ENCODE measurements at places on chromosomes 5 and 9.

- no peak for DNase-seq
Measured at GRCh38 chr5:148697180-148697808, 43.0 kb upstream of the HTR4 start.

GRCh38 chr9:127991757-127992274 lies 11.0 kb upstream of the EEIG1 start:
- DNase-seq, result no peak

DNA sequence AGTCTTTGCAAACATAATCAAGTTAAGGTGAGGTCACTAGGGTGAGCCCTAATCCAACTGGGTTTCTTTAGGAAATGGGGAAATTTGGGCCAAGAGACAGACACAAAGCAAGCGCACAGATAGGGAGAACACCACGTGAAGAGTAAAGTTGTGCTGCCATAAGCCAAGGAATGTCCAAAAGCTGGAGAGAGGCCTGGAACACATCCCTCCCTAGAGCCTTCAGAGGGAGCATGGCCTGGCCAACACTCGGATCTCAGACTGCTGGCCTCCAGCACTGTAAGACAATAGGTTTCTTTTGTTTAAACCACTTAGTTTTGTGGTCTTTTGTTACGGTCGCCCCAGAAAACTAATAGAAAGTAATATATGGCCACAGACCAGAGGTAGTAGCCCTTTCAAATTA lies 8.1 kb upstream of the ROR2 start:
- DNase-seq, result no peak

DNA sequence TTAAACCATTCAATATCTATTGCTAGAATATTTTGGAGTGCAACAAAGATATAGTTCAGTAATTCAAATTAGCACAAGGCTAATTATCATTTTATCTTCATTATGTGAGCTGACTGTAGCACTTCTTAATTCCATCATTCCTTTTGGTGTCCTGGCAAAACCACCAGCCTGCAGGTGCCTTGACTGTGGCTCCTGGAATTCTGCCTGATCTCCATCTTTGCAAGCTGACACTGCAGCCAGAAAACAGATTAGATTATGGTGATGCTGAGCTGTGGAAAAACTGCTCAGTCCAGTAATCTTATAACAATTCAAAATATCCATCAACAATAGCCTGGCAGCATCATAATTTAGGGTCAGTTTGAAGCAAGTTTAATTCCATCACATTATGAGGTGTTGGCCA lies 919.5 kb downstream of the DTWD2 start:
- DNase-seq, result no peak

DNA sequence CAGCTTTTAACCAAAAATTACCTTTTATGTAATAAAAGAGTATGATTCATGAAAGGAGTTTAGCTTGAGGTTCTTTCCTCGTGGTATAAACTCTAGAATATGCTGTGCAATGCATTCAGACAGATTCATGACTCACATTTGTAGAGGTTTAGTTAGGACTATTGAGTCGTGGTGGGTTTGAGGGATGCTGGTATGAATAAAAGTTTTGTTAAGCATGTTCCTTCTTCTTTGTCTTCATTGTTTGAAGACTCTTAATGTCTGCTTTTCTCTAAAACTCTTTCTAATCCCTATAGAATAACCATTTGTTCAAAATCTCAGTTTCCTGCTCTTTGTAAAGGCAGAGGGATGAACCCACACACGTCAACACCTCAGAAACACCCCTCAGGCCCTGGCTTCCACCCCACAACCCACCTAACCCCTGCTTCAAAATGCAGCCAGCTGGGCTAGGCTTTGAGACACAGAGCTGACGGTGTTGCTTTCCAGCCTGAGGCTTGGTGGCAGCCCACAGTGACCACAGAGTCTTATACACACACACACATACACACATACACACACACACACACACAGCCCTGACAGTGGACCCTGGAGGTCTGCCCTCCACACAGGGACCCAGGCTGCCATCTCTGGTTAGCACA lies 69.0 kb upstream of the IRX1 start:
- no peak for DNase-seq

- no peak for DNase-seq
Measured at GRCh38 chr5:149567226-149567625, 14.1 kb upstream of the ARHGEF37 start.

- DNase-seq, result peak; percentile 47
Measured at GRCh38 chr9:77015327-77016048, 4.0 kb upstream of the FOXB2 start.

- DNase-seq, result no peak
Measured at GRCh38 chr5:147169901-147170300, 64.9 kb upstream of the STK32A start.

GRCh38 chr9:2765250-2765880 lies 48.1 kb downstream of the KCNV2 start:
- DNase-seq, result no peak

DNA sequence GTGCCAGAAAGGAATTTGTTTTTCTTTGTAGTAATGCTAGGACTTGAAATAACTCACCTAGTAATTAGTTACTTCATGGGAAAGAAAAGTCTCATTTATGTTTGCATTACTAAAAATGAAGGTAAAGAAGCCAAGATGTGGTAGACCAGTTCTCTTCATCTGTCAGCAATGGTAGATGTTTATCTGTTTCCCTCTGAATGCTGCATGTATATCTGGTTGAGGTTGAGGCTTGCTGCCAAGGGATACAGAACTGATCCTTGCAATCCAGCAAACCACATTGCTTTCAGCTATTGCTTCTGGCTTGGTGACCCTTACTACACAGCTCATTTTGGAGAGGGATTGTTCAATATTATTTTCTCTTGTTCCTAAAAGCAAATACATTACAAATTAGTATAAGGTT lies 73.6 kb downstream of the ZNF474 start:
- no peak for DNase-seq

DNA sequence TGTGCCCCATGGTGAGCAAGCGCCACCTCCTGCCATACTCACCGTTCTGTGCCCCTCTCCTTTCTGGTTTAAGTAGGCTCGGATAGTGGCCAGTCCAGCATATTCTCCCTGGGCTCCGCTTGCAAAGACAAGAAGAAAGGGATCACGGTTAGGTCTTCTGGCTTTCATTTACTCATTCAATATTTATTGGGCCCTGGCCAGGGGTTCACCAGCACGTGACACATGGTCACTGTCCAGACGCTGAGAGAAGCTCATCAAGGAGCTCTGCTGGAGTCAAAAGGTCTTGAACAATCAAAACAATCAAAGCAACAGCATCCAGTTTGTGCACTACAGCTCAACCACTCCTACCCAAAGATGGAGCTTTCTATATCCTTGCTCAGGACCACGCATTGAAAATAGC lies 80.2 kb downstream of the GLDC start:
- DNase-seq, result no peak

- DNase-seq, result no peak
Measured at GRCh38 chr9:127848756-127849504, 5.5 kb downstream of the ENG start.

- peak; percentile 75 for DNase-seq
Measured at GRCh38 chr9:35664531-35665470, at the start of gene ARHGEF39. ARHGEF39 (minus strand) TSS chr9:35665195; CDS start chr9:35665169, 26 bp downstream.

GRCh38 chr9:126608551-126608950 lies 5.2 kb upstream of the LMX1B start:
- no peak for DNase-seq

- DNase-seq, result peak; percentile 21
Measured at GRCh38 chr9:132978451-132979131, at the start of gene GFI1B. GFI1B (plus strand) TSS chr9:132978694; CDS start chr9:132986679, 7,985 bp downstream.

DNA sequence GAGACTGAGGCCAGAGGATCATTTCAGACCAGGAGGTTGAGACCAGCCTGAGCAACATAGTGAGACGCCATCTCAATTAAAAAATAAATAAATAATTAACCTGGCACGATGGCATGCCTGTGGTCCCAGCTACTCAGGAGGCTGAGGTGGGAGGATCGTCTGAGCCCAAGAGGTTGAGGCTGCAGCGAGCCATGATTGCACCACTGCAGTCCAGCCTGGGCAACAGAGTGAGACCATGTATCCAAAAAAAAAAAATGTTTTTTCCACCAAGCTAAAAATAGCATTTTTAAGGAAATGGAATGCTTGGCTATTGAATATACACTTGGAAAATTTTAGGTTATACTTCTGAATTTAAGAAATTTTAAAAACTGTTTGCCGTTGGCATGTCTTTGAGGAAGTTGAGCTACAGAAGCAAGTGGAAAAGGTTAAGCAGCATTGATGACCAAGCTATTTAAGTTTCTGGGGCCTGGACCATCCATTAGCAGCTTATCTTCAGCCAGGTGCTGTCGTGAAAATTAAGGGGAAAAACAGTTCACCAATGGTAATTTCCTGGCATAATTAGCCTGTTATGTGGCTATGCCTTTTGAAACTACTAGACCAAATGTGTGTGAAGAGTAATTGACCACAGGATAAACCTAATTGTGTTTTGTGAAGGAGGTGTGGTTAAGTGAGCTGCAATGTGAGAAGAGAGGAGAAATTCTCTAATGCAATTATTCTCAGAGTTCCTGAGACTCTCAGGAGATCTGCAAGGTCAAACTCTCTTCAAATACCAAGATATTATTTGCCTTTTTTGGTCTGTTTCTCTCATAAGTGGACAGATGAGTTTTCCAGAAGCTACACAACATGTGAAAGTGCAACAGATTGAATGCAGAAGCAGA lies 21.0 kb downstream of the F2R start:
- no peak for DNase-seq

DNA sequence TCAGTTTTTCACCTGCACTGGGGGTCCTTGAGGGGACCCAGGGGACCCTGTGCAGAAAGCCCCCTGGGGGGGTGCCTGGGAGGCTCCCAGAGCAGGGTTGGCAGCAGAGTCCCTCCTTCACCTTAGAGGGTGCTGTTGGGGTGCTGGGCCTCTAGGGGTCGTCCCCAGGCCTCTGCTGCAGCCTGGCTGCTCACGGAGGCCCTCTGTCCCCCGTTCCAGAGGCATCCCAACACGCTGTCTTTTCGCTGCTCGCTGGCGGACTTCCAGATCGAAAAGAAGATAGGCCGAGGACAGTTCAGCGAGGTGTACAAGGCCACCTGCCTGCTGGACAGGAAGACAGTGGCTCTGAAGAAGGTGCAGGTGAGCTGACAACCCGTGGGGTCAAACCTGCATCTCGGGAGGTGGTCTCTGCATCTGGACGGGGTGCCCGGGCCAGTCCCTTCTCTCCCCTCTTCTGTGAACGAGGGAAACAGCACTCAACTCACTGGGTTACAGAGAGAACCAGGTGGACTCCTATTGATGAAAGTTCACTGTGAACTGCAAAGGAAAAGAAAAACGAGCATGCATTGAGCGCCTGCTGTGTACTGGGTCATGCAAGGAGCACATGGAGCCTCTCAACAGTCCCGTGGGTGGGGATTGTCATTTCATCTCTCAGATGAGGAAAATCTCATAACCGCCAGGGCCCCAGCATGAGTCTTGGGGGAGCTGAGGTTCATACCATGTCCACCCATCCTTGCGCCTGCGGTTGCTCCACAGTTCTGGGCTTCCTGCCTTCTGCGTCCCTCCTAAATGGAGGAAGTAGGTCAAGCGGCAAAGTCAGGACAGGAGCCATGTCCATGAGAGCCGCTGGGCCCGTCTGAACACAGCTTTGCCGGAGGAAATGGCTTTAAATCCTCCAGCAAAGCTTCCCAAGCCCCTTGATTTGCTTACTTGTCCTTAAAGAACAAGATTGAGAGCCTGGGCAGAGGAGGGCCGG lies 54.8 kb downstream of the NEK6 start:
- DNase-seq, result no peak

All from NCI-H1417 (cell line).